Mesendoderm (in vitro differentiated cells): ENCODE measurements at places on chromosomes 6 and 20.

DNA sequence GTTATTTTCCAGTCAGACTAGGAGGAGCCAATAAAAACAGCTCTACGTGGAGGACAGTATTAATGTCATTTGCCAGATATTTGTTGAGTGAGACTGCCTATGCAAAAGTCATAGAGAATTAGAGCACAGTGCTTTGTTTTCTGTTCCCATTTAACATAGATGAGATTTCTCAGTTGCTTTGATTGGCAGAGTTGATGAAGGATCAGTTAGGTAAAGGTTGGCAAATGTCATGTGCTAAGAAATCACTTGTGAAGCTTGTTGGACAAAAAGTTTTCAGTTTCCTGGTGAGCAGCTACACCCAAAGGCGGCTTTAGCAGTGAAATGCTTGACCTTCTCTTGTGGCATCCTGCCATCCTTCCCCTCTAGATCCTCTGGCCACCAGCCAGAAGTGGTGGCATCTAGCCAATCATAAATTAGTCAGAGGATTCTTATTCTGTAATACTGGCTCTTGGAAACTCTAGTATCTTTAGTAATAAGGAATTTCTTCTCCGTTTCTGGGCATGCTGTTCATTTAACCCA lies 37.0 kb downstream of the BCKDHB start:
- H3K36me3 ChIP-seq, result no peaks in the 10 kb centered on the region
- H3K4me1 ChIP-seq, result no peaks in the 10 kb centered on the region
- H3K4me3 ChIP-seq, result no peak overlapping the region
- H3K27me3 ChIP-seq, result no peaks in the 10 kb centered on the region
- no peak for DNase-seq

GRCh38 chr6:168088161-168089053 lies 9.4 kb upstream of the FRMD1 start:
- no peak overlapping the region for H3K4me3 ChIP-seq
- H3K27ac ChIP-seq, result peak overlapping the region; percentile 6
- H3K36me3 ChIP-seq, result no peaks in the 10 kb centered on the region
- DNase-seq, result peak; percentile 91

DNA sequence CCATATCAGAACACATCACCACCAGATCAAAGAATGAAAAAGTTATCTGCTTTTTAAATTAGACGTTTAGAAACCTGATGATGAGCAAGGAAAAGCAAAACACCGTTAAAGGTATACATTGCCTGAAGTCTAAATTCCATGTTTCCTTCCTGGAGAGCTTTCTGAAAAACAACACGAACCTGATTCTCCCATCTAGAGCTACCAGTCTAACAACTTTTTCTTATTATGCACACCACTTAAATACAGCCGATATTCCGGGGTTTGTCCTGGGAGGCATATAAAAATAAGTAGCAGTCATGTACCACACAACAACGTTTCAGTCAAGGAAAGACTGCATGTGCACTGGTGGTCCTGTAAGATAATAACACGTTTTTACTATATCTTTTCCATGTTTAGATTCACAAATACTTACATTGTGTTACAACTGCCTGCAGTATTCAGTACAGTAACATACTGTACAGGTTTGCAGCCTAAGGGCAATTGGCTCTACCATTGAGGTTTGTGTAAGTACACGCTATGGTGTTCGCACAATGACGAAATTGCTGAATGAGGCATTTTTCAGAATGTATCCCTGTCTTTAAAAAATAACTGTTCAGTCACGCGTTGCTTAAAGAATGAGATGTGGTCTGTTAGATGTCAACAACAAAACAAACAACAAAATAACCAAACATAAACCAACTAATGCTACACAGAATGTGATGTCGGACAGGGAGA lies 19.1 kb upstream of the LYRM2 start:
- H3K4me3 ChIP-seq, result no peak overlapping the region
- no peak for DNase-seq
- H3K36me3 ChIP-seq, result peaks cover 13% of the 10 kb centered on the region
- no peaks in the 10 kb centered on the region for H3K27me3 ChIP-seq

DNA sequence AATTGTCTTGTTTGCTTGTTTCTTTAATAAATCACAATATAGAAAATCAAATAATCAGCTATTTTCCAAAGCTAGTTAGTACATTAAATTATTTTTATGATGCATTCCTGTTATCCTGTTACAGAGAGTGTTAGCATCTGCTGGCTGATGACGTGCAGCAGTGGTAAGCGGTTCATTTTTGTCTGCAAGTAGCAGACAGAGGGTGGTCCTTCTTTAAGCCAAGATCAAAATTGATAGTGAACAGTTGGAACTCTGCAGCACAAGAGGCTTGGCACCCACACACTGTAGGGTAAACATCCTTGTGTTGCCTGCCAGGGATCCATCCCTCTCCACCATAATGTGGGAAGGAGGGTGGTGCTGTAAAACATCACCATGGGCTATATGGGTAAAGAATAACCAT lies 158.3 kb downstream of the FRK start:
- no peak overlapping the region for H3K27ac ChIP-seq
- H3K4me1 ChIP-seq, result no peaks in the 10 kb centered on the region
- H3K4me3 ChIP-seq, result no peak overlapping the region
- DNase-seq, result no peak
- H3K36me3 ChIP-seq, result no peaks in the 10 kb centered on the region
- H3K27me3 ChIP-seq, result no peaks in the 10 kb centered on the region

GRCh38 chr6:105019285-105019684 lies 62.4 kb downstream of the LIN28B start:
- no peaks in the 10 kb centered on the region for H3K36me3 ChIP-seq
- peaks cover 2% of the 10 kb centered on the region for H3K4me1 ChIP-seq
- no peaks in the 10 kb centered on the region for H3K27me3 ChIP-seq
- H3K27ac ChIP-seq, result no peak overlapping the region

- DNase-seq, result peak; percentile 22
- H3K27ac ChIP-seq, result no peak overlapping the region
- no peaks in the 10 kb centered on the region for H3K4me1 ChIP-seq
- H3K4me3 ChIP-seq, result no peak overlapping the region
- H3K36me3 ChIP-seq, result no peaks in the 10 kb centered on the region
Observed at GRCh38 chr6:97059473-97059872, 134.9 kb downstream of the KLHL32 start.
